Stimulated activated CD4-positive, alpha-beta T cell treated with anti-CD3 and anti-CD28 coated beads, Interleukin-12 subunit alpha, Interleukin-12 subunit beta, amount 100 ng/mL, for 24 hours (primary cell): ENCODE measurements at places on chromosomes 2 and 18.

DNA sequence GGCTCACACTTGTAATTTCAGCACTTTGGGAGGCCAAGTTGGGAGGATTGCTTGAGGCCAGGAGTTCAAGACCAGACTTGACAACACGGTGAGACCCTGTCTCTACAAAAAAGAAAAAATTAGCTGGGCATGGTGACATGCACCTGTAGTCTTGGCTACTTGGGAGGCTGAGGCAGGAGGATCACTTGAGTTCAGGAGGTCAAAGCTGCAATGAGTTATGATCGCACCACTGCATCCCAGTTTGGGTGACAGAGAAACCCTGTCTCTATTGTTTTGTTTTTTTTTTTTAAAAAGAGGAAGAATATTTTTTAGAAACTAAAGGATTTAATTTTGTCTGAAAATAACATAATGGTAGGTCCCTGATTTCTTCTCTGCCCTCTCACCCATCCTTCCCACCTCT is 79.4 kb upstream of the TMEM200C start:
- DNase-seq: no peak

GRCh38 chr2:152488075-152488474 is 153.1 kb downstream of the FMNL2 start:
- no peak for DNase-seq

GRCh38 chr2:50781646-50782045 is 250.3 kb downstream of the NRXN1 start:
- no peak for DNase-seq

GRCh38 chr2:202327858-202328257 is 48.3 kb upstream of the BMPR2 start:
- DNase-seq: no peak

DNA sequence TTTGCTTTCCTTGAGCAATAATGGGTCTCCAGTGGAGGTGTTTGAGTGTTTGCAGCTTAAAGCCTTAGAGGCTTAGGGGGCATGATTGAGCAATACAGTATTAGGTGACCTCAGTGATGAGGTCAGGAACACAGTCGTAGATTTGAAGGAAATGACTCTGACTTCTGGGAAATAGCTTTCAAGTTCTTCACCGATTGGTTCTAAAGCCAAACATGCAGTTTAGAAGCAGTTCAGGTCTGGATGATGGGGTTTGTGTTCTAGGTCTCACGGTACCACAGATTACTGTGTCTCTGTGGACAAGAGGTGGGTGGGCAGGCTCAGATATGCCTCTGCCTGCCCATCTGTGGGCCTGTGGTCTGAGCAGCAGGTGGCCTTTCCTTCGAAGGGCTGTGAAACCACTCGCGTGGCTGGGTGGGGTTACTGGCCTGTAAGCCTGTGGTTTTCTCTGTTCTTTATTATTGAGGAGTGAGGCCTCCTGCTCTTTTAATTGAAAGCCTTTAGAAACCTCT is 7.8 kb downstream of the MTHFD2 start:
- DNase-seq: no peak

DNA sequence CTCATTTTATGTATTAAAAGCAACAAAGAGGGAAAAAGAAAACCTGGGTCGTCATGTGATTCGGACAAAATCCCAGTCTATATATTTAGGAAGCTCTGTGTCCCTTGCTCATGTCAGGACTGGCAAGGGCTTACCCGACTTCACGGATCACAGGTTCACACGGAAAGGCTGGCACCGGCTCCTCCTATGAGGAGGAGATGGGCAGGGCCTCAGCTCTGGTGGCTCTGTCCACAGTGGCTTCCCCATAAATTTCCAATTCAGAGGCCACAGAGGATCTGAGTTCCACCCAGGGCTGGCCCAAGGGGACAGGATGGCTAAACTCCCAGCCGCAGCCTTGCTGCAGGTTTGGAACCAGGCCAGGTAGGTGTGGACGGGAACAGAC is 186.8 kb downstream of the BCL2 start:
- no peak for DNase-seq

- DNase-seq: no peak
Measured at GRCh38 chr2:213167271-213167930, 16.0 kb upstream of the IKZF2 start.

DNA sequence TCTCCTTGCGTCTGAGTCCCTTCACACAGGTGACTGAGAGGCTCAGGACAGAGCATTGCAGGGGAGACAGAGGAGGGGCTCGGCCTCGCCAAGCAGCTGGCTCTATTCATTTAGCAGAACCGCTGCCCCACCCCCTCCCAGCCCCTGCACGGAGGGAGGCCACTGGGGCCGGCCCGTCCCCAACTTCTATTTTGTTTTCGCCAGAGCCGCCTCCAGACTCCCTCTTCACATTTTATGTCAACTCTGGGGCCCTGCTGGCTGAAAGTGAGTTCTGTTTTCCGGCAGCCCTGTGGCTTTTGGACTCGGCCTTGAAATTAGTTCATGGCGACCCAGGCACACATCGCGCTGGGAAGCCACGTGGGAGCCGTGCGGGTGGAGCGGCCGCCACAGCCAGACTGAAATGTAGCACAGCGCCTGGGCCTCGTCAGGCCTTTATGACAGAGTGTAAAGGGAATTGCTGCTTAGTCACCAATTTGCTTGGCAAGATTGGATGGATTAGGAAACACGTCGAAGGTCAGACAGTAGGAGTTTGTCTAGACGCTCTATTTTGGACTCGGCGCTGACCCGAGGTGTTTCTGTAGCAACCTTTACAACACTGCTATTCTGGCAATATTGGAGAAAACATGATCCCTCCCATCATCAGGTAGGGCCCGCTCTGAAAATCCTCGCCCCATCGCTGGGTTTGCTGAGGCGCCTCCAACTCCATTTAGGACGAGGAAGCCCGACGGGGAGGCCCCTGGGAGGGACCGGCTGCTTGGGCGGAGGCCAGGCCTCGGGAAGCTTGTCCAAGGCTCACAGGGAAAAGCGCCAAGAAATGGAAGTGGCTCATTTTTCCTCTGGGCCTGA is 90.7 kb upstream of the CTDP1 start:
- no peak for DNase-seq

- DNase-seq: no peak
Measured at GRCh38 chr2:79711098-79711497, 198.2 kb downstream of the CTNNA2 start.

GRCh38 chr2:74499940-74500577 is 656 bp upstream of the LBX2 start:
- DNase-seq: no peak

GRCh38 chr2:72145658-72146329 is 1.9 kb downstream of the CYP26B1 start:
- no peak for DNase-seq

DNA sequence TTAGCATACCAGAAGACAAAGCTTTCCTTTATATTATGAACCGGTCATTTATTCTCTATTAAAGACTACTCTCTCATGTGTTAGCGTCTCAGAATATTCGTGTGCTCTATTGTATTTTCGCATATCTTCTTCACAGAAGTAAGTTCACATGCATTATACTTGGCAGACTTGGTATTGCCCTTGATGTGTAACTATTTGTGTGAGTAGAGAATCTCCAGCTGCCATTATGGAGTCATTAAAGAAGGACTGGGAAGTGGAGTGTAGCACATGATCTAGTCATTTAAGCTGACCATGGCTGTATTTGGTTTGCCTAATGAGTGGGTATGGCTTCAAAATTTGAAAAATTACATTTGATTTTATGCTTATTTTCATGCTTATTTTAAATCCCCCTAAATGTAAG is 92.9 kb downstream of the TTC27 start:
- DNase-seq: no peak

DNA sequence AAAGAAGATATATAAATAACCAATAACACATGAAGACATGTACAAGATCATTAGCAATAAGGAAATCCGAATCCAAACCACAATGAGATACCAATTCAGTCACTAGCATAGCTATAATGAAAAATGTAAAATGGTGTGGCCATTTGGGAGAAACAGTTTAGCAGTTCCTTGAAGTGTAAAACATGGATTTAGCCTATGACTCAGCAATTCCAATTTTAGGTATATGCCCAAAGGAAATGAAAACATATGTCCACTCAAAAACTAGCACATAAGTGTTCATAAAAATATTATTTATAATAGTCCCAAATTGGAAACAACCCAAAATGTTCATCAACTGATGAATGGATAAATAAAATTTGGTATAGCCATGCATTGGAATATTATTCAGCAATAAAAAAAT is 165.5 kb upstream of the CRIM1 start:
- DNase-seq: no peak

GRCh38 chr18:49015886-49016647 is 65.3 kb upstream of the SMAD7 start:
- DNase-seq: no peak

DNA sequence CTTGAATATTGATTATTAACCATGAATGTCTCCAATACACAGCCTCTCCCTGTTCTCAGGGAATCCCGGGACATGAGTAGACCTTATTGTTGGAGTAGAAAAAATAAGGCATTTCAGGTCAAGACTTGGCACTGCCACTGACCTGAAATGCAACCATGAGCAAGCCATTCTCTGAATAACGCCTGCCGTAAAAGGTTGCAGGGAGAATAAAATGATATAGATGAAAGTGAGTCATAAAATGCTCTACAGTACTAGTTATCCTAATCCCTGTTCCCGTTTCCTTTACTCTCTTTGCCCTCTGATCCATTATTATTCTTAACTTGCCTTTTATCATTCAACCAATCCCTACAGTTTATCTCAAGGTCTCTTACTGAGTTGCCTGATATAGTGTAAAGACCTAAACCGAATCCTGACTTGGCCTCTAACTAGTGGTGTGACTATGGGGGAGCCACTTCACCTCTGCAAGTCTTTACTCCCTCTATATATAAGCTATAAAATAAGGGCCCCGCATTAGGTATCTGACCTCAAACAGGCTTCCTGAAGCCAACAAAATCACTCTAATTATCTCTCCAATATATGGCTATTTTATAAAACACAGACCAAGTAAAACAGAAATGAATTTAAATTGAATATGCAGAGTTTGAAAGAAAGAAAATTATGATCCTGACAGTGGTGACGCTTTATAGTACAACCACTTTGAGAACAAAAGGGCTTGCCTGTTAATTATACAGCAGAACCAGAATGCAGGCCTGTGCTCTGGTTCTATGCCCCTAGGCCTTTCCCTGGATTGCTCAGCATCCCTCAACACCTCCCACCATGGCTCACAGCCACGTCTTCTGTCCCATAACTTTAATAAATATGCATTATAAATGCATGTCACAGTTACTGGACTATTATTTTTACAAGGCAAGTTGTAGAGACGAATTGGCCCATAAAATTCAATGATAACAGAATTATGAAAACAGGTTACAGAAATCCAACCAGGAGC is 183.1 kb downstream of the STK39 start:
- DNase-seq: no peak

DNA sequence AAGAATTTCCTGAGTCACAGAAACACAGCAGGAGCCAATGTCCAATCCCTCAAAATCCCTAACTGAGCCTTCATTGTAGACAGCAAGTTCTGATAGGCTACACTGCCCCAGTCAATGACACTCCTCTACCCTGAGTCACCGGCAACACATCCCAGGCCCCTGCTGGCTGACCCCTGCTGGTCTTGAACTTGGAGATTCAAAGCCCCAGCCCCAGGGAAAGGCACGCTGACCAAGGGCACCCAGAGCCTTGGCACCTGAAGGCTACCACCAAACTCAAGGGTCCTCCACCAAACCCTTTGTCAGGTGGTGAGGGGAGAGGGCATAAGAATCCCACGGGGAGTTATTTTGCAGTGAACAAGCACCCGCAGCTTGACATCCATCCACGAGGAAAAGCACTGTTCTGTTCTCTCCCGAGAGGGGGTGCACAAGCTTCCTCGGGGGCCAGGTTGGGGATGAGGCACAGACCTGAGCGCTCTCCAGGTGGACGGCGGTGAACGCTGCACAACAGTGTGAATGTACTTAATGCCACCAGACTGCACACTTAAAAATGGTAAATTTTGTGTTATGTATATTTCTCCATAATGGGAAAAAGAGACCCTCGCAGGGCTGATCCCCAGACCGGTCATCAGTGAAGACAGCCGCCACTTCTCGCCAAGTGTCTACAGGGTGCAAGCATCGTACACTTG is 46.9 kb downstream of the TFCP2L1 start:
- DNase-seq: no peak

DNA sequence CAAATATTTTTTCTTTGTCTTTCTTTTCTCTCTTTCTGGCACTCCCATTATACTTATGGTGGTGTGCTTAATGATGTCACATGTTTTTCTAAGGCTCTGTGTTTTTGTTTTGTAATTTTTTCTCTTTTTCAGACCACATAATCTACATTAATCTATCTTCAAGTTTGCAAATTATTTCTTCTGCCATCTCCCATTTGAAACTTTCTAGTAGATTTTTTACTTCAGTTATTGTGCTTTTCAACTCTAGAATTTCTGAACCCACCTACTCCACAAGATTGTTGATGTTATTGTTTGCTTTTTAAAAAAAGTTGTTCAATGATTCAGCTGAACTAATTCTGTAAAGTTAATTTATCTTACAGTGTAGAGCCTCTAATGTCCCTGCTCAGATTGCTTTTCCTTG is 121.4 kb downstream of the SCN3A start:
- DNase-seq: no peak

- no peak for DNase-seq
Measured at GRCh38 chr2:156057647-156058046, 274.9 kb downstream of the NR4A2 start.

- DNase-seq: no peak
Measured at GRCh38 chr2:191066197-191066918, 52.4 kb upstream of the STAT1 start.

DNA sequence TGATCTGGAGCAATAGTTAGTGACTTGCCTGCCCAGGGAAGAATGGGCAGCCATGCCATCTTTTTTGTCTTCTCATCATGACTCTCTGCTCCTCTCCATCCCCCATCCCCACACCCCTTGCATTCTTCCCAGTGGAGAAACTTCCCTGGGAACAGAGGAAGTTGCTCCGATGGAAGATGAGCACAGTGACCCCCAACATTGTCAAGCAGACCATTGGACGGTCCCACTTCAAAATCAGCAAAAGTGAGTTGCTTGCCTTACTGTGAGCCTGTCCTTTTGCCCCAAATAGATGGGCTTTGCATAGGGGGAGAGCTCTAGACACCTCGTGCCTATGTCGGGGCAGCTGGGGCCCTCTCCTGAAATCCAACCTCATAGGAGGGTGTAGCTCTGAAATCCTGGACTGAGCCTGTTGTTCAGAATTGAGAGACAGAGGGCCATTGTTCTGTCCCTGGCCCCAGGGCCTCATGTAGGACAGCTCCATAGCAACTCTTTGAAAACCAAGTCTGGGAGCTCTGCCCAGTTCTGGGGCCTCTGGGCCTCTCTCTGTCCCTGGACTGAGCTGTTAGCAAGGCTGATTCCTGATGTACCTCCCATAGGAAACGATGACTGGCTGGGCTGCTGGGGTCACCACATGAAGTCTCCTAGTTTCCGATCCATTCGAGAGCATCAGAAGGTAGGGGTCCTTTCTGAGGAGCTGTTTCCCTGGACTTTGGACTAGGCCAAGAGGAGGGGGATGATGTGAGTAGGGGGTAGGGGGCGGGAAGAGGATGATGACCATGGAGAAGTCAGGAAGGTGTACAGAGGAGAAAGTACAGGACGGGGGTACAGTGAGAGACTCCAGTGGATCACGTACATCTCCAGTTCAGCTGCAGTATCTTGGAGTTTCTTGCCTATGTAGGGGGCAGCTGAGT is 35.2 kb downstream of the TTLL4 start:
- DNase-seq: no peak
